ENCODE measurements at places on chromosomes 16 and 17. TPM values are rescaled to one million over a fixed set of nuclear protein-coding genes. Genes with fewer than 3 reads are reported as not detected.

The LRRC75A gene
- 1.2 TPM for total RNA-seq

The FBXO39 gene
- total RNA-seq = not detected

The RASL10B gene
- total RNA-seq = 0.09 TPM

The CA10 gene
- not detected for total RNA-seq

The MRC2 gene
- 35.6 TPM for total RNA-seq

The FN3K gene
- total RNA-seq = 9.1 TPM

The MIS12 gene
- 18.6 TPM for total RNA-seq

The ST6GALNAC1 gene
- total RNA-seq = 0.46 TPM

The CCDC200 gene
- total RNA-seq = not detected

The TMEM220 gene
- 2.1 TPM for total RNA-seq

The CCL17 gene
- not detected for total RNA-seq

The AKTIP gene
- 21.3 TPM for total RNA-seq

The TNFRSF13B gene
- total RNA-seq = not detected

The MT1E gene
- total RNA-seq = not detected

The HBA1 gene
- total RNA-seq = 0.80 TPM

The CDC27 gene
- 77.0 TPM for total RNA-seq

The ITPRIPL2 gene
- total RNA-seq = 14.6 TPM

The SLC52A1 gene
- 0.41 TPM for total RNA-seq

The KRT24 gene
- not detected for total RNA-seq

Data from A549 treated with RU486 at 1 μM for 4 hours (cell line).